T-helper 17 cell (primary cell): ENCODE measurements at places on chromosomes 12 and 14.
A peak's percentile ranks its signal among the peaks of the same experiment; 100 is the strongest.

- DNase-seq: no peak
Observed at GRCh38 chr12:111408686-111409402, 3.1 kb downstream of the SH2B3 start.

DNA sequence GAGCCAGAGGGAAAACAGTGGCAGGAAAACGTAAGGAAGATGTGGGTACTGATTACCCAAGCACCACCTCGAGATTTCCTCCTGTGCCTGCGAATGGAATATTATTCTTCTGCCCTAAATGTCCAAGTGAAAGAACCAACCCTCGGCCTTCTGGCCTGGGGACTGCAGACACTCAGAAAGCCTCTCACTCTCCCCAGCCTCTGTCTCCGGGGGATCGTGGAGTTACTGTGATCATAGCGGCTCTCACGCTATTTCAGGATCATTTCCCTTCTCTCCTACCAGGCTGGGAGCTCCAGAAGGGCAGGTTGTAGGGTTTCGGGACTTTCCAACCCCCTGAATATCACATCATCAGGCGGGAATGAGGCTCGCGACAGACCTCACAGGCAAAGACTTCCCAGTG, 68.9 kb downstream of the KDM2B start:
- no peak for DNase-seq

DNA sequence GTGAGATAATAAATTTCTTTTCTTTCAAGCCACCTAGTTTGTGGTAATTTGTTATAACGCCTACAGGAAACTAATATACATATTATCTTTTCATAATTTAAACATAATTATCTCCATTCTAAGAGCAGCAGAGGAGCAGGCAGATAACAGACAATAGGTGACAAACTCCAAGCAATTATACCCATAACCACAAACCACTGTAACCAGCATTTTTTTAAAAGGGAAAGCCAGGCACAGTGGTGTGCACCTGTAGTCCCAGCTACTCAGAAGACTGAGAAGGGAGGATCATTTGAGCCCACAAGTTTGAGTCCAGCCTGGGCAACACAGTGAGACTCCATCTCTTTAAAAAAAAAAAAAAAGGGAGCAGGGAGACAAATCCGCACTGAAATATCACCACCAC, 54.9 kb downstream of the ATF7 start:
- DNase-seq: no peak

DNA sequence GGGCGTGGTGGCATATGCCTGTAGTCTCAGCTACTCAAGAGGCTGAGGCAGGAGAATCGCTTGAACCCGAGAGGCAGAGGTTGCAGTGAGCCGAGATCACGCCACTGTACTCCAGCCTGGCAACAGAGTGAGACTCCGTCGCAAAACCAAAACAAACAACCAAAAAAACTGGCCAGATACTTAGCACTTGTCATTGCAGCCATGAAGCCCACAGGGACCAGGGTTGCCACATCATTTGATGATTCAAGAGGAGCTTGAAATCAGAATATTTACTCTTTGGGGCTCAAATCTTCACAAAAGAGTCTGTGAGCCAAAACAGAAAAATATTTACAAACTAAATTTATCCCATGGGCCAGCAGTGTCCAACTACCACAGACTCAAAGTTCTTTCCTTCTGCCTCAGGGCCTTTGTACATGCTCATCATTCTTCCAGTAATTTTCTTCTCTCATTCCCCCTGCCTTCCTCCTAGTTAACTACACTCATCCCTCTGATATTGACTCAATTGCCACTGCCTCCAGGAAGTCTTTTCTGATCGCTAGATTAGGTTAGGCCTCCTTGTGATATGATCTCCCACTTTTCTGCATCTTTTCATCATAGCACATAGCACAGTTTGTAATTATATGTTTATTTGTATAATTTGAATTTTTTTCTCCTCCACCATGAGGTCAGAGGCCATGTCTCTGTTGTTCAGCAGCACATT, 130.8 kb upstream of the PLEKHG7 start:
- DNase-seq: no peak

DNA sequence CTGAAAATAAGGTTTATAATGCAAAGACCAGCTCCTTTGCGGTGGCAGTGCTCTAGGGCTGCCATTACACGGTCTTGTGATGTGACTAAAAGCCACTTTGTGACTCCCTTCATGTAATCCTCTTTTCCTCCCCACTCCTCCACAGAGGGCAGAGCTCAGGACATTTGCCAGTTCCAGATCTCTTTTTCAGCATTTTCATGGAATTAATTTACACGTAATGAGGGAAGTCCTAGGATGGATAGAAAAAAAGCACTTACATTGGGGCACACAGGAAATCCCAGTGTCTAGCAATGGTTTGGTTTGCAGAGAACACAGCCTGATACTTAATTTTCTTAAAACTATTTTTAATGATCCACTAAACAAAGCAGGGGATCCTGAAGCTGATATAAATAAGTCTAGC, 17.5 kb upstream of the ATF1 start:
- no peak for DNase-seq

GRCh38 chr12:128269181-128269591, 2.2 kb downstream of the TMEM132C start:
- no peak for DNase-seq

GRCh38 chr12:123101526-123101925, 49.4 kb downstream of the PITPNM2 start:
- DNase-seq: no peak

DNA sequence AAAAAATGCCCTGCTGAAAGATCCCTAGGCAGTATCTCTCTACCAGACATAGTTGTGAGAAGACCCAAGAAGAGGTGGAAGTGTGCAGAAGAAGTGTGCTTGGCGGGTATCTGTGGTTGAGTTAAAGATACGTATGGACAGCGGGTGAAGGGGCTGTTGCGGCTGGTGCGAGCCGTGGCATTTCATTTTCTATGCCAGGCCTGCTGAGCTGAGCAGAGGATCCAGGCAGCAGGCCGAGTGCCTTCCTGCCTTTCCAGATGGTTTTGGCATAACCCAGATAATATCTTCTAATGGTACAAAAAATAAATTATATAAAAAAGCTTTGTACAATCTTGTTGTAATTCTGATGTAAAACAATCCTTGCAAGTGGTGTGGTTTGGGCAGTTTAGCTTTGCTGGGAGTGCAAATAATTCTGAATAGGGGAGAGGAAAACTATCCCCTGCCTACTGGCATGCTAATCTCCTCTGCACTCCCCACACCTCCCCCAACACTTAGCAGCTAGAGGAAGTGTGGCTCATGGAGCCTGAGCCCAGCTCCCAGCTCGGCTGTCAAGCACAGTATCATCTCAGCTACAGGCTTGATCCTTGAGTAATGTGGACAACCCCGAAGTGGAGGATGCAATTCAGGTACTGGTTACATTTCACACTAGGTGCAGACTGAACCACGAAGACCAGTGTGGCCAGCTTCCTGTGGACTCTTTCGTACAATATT, 168.9 kb downstream of the VRK1 start:
- DNase-seq: no peak

DNA sequence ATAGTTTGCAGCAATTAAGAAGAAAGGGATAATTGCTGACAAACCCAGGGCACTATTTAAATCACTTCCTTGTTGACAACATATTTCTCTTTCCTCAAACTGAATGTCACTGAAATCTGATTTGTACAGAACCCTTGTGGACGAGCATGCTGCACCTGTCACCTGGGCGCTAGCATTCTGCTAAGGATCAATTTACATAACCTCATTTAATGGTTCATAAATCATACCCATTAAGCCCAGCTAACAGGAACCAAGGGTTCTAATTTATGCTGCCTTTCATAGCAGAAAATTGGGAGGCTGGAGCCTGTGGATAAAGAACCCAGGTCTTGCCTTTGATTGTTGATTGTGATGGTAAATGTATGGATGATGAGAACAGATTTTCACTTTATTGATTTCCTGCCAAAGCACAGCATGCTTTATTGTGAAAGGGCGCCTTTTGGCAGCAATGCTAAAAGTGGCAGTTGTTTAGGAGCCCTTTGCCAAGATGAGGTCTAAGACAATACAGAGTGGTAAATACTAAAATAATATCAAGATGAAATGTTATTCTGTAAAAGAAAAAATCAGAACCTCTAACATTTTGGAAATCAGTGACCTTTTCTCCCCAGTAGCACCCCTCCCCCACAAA, 95.4 kb downstream of the NKX2-1 start:
- DNase-seq: no peak

DNA sequence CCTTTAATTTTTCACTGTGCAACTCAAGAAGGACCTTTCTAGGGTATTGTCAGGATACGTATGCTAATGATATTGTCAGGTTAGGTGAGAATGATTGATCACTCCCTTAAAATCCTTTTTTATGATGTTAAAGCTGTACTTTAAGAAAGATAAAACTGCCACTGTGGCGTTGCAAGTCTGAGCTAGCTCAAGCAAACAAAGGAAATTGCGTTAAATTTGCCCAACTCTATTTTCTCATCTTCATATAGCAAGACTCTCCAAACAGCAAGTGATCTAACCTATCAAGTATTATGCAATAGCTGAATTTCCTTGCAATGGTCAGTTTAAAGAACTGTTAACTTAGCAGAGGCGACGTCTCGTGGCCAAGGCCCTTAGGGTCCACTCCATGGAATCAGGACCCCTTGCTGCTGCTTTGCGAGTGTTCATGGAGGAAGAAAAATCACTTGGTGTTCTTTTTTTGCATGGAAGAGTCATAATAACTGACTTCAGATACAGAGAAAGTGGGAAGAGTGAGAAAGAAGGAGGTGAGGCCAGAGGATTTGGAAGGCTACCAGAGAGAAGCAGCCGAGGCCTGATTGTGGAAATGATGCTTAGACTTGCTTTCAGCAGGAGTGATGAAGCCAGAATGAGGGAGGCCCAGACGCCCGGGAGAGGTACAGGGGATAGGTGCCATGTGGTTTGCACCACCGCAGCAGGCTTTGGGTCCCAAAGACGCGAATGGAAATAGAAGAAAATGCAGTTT, 2.5 kb downstream of the TRAF3 start:
- no peak for DNase-seq

GRCh38 chr12:69330475-69331473, 17.4 kb upstream of the LYZ start:
- peak; percentile 46 for DNase-seq

GRCh38 chr14:51165415-51165814, 70.5 kb upstream of the TRIM9 start:
- no peak for DNase-seq

DNA sequence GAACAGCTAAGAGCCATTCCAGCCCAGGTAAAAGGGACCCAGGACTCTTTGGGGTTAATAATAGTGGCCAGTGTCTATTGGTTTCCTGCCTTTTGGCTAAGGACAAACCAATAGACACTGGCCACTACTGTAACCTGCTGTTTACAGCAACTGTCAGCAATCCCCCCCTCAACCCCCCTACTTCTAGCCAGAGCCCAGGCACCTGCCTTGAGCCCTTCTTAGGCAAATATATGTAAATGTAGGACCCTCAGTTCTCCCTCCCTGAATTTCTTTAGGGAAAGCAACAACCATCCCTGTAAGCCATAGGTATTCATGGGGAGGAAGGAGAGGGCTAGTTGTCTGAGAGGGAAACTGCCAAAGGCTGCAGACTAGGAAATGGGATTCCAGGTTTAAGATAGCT, 22.3 kb downstream of the HOXC4 start:
- no peak for DNase-seq

- no peak for DNase-seq
Observed at GRCh38 chr12:86006727-86007126, 132.6 kb downstream of the NTS start.

GRCh38 chr12:87995581-87996178, 33.5 kb downstream of the C12orf50 start:
- DNase-seq: no peak

DNA sequence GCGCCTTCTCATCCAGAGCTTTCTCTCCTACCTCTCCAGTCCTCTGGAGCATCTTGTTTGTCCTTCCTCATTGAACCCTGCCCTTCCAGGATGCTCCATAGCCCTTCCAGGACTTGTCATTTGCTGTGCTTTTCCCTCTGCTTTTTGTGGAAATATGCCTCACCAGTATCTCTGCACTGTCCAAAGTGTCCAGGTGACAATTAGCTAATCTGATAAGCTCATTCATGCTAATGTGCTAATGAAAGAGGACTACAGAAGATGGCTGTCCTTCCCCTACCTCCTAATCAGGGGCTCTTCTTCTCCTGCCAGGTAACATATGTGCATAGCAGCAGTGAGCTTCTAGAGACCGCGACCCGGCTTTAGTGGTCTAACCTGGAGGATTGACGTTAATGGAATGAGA, 58.4 kb upstream of the OTX2 start:
- DNase-seq: no peak
